NCI-H460 (cell line): ENCODE measurements at places on chromosomes 7 and 10.
A peak's percentile ranks its signal among the peaks of the same experiment; 100 is the strongest.

DNA sequence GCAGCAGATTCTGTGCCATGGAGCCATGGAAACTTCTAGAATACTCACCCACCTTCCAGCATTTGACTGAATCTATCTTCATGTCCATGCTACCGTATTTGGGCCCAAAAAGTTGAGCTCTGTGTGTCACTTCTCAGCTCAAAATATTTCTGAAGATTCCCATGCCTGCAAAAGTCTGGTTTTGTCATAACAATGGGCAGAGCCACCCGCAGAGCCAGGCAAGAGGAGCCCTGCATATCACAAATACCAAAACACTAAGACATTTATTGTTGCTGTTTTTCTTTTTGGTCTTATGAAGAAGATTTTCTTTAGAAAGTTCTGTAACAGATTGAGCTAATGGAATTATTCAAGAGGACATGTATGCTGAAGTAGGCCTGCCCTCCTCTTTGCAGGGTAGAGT lies 68.1 kb downstream of the PRTFDC1 start:
- DNase-seq: no peak

GRCh38 chr7:70829221-70830059 lies 302.5 kb upstream of the GALNT17 start:
- peak; percentile 56 for DNase-seq

DNA sequence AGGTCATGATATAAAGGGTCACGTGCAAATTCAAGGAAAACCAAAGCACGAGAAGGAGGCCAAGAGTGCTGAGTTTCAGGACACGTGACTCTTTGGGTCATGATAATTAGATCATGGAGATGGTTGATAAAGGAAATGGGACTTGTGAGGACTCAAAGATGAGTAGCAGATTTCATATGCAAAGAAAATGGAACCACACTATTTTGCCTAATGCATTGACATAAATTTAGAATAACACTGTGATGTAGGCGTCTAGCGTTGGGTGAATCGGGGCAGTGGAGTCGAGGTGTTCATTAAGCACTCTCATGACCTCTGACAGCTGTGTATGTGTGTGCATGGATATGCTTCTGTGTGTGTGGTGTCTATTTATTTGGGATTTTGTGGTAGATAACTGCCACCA lies 1025.6 kb upstream of the LRRTM3 start:
- DNase-seq: no peak

GRCh38 chr7:117274951-117275350 lies 47.9 kb downstream of the WNT2 start:
- DNase-seq: no peak

DNA sequence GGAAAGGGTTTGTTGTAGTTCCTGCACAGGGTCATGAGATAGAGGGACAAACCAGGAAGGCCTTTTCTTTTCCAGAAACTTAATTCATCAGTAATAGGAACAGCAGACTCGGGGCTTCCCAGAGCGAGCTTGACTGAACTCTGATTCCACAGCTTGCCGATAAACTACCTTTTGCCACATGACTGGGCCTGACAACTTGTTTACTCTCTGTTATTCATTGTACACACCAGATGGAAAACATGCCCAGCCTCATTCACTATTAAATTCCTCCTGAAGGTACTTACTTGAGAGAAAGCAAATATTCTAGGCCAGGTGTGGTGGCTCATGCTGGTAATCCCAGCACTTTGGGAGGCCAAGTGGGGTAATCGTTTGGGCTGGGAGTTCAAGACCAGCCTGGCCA lies 77.1 kb upstream of the FGFR2 start:
- DNase-seq: no peak

- DNase-seq: no peak
These were observed 19.2 kb downstream of the ZNF775 start for GRCh38 chr7:150398108-150398964.

GRCh38 chr7:128123291-128124037 lies 92.2 kb upstream of the LRRC4 start:
- no peak for DNase-seq

GRCh38 chr7:129163875-129164544 lies 19.5 kb downstream of the TSPAN33 start:
- peak; percentile 40 for DNase-seq

DNA sequence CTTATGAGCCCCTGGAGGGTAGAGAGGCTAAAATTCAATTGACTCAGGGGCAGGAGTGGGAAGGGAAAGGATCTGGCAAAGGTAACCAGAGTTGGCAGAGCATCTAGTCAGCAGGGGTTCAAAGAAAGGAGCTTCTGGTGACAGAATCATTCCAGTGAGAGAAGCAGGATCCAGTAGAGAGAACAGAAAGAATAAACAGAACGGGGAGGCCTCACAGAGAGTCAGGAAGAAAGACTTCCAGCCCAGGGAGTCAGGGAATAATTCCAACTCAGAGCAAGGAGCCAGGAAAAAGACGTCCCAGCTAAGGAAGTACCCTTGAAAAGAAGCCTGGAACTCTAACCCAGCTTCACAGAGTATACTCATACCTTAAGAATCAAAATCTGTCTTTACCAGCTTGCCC lies 66.6 kb upstream of the CPXM2 start:
- no peak for DNase-seq

- peak; percentile 62 for DNase-seq
These were observed 86.2 kb downstream of the HIBADH start for GRCh38 chr7:27576360-27576944.

GRCh38 chr7:105876964-105877601 lies 684 bp upstream of the ATXN7L1 start:
- DNase-seq: peak; percentile 43
